Activated T-helper 1 cell treated with anti-CD3 and anti-CD28 coated beads, Interleukin-2, amount 50 U/mL, for 16 hours (primary cell): ENCODE measurements at places on chromosomes 3 and 15.

DNA sequence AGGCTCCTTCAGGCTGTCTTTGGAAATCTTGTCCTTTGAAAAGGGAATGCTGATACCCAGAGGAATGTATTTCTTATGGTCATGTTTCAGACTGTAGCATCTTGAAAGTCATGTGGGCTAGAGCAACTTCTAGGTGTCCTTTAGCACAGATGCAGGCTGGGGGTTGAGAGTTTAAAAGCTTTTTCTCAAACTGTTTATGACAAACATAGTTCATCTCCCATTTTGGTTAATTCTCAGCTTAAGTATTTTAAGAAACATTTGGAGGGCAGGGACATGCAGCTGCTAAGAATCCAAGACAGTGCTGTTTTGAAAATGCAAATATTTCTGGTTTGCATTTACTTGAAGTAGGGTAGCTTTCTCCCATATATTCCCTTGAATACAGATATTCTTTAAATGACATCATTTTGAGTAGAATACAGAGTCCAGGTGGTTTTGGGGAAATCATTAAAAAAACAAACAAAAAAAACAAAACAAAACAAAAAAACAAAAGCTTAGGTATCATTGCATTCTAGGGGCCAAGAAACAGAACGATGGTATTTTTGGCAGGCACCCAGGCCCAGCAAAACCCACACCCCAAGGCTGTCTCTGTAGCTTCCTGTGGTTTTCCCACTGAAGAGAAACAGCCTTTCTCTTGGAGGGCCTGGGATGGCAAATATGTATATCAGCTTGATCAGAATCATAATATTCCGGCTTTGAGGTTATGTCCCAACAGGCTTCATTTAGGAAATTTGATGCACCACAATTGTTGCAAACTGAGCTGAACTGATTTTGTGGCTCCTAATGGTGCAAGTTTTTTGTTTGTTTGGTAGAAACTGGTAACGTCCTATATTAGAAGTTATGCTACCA, 120.0 kb downstream of the ATG7 start:
- no peak for DNase-seq

DNA sequence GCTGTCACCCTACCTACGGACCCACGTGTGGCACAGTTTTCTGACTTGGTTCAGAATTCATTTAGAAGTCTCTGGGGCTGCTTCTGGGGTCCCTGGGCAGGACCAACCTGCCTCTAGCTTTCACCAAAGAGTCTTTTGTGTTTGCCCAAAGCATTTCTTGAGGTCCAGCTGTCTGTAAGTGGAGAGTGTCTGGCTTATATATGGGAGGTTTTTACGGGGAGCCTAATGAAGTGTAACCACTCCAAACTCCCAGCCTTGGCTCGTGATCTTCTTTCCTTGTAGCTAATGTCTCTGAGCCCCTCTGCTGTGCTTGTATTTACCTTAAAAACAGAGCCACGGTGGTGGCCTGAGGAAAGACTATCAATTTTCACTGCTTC, 109.0 kb upstream of the CTDSPL start:
- no peak for DNase-seq

- DNase-seq: no peak
Measured at GRCh38 chr15:79962178-79962577, 8.8 kb downstream of the BCL2A1 start.

DNA sequence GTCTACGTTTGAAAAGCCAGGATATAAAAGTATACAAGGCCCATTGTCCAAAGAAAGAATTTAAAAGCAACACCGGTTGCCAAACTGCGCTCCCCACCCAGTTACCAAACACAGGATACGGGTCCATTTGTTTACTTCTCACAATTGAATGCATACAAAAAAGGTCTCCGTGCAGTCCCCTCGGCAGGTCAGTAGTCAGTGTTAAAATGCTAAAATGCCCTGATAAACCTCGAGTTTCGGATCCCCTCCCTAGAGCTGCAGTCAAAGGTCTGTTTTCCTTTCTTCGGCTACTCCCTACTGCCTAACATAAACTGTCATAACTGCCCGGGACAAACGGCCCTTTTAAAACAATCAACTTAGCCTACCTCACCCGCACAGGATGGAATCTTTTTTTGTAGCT, 534.6 kb downstream of the FOXP1 start:
- DNase-seq: no peak

GRCh38 chr3:124034016-124034843, 42.3 kb upstream of the ROPN1 start:
- no peak for DNase-seq

- no peak for DNase-seq
Measured at GRCh38 chr3:197468167-197468566, 87.6 kb downstream of the BDH1 start.

- DNase-seq: no peak
Measured at GRCh38 chr3:165194511-165195240, 1.5 kb downstream of the SLITRK3 start.

GRCh38 chr3:66195347-66195783, 25.4 kb upstream of the SLC25A26 start:
- DNase-seq: no peak

DNA sequence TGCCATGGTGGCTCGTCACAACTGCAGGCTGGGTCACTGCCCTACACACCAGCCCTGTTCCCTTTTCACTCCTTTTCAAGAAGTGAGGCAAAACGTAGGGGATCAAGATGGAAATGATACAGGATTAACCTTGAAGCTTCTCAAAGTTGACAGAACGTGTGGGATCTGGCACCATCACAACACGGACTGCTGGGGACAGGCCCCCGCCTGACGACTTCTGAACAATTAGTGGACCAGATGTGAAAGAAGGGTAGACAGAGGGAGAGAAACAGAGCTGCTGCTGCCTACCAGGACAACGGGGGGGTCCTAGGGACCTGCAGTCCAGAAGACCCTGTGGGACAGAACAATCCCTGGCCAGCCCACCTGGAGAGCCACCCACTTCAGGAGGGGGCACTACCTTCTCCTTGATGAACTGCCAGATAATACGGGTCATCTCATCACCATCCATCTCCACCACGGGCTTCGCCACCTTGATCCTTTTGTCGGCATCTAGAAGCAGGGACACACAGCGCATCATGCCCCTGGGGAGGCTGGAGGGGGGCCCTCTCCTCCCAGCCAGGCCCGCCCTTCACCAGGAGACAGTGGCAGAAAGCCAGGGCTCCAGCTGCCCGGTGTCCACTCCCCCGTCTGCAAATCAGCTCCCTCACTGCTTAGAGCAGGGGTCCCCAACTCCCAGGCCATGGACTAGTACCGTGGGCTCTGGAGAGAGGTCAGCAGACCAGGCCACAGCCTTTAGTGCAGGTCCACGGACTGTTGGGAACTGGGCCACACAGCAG, 10.9 kb downstream of the IDH2 start:
- DNase-seq: no peak

DNA sequence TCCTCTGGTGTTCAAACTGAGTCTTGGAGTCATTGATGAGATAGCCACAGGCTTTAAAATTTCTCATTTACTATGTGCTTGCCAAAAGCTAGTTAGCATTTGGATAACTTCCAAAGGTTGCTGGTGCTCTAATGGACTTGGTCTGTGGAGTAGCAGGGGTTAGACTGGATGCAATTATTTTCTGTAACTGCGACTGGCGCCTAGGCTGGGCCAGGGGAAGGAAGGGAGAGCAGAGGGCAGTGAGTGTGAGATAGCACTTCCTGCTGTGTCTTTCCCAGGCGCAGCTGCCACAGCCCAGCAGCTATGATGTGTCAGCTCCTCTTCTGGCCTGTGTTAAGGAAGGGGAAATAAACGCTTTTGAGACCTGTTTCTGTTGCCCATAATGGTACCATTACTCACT, 98.6 kb downstream of the MYRIP start:
- no peak for DNase-seq

DNA sequence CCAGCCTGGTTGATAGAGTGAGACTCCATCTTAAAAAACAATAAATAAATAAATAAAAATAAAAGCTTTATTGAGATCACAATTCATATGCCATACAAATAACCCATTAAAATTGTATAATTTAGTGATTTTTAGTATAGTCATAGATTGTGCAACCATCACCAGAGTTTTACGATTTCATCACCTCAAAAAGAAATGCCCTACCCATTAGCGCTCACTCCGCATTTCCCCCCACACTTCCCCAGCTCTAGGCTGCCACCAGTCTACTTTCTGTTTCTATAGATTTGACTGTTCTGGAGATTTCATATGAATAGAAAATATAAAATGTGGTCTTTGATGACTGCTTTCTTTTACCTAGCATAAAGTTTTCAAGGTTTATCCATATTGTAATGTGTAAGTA, 57.0 kb downstream of the ARHGEF26 start:
- no peak for DNase-seq

GRCh38 chr15:32822739-32823138, 104.9 kb downstream of the GREM1 start:
- DNase-seq: no peak

DNA sequence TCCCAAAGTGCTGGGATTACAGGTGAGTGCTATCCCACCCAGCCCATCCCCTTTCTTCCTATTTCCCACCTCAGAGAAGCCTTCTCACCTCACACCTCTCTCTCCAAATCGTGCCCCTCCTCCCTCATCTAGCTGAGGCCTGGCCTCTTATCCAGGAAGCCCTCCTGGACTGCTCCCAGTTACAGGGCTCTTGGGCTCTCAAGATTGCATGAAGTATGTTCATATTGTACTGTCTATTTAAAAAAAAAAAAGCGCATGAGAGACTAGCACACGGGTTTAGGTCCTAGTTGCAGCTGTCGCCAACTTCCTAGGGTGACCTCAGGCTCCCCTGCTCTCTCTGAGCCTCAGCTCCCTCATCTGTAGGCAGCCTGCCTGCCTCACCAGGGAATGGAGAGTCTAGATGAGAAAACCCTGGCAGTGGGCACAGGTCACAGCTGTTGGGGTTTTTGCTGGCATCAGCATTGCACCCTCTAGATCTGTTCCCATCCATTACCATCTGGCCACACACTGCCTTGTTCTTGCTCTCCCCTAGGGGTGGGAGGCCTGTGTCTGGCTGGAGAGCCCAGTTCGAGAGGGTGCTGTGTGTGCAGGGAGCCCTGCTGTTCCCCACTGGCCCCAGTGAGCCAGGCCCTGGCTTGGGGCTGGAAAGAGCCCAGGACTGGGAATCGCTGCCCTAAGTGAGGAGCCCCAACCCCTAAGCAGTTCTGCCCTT, 24.2 kb upstream of the C15orf39 start:
- DNase-seq: no peak

DNA sequence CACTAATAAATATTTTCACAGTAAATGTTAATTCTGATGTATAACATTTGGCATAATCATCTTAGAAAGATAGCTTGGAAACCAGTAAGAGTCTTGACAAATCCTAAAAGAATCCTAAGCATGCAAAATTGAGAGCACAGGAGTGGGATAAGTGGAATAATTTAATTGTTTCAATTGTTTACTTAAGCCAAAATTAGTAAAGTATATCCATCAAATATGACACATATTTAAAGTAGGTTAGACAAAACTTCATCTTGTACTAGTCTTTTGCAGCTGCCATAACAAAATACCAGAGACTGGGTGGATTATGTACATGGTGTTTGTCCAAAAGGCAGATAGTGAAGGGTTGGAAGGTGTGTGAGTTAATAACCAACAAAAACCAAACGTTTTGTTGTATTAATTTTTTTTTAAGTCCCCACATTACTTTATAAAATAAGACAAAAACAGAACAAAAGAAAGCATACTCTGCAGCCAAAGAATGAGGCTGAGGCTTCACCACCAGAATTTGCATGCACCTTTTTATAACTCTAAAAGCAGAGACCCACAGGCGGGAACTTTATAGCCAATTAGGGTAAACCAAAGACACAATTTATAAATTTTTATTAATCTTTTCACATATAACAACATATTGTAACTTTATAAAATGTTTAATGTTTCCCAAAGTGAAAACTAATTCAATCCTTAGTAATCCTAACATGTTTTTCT, 41.9 kb upstream of the CD200R1L start:
- DNase-seq: no peak

GRCh38 chr15:63522225-63522578, 17.8 kb downstream of the USP3 start:
- DNase-seq: no peak

GRCh38 chr15:57111002-57111401, 192.6 kb downstream of the TCF12 start:
- no peak for DNase-seq

- DNase-seq: no peak
Measured at GRCh38 chr15:25247407-25248038, 191.3 kb downstream of the UBE3A start.

DNA sequence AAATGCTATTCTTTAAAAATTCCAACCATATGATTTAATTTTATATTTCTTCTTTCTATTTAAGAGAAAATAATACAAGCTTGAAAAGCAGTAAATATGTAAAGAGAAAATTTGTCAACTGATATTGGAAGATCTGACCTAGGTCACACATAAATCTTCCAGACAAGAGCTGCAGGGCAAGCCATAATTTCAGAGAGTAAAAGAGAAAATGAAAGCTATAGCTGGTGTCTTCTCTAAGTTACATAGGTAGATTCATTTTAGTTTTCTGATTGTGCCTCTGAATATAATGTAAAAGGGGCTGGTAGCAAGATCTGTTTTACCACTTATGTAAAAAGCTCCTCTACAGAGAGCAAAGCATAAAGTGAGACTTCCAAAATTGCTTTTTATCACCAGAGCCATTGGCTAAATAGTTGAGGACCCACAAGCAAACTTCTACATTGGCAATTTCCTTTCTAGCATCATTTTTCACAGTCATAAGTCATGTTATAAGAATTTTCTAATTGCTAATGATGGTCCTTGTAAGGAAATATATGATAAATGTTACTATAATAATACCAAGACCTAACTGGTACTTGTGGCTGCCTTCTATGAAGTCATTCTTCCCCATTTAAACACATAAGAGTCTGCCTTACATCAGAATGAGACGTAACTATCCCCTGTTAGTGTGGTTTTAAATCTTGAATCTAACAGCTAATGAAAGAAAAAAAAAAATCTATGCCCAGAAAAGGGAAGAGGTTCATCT, 80.8 kb upstream of the SKOR1 start:
- no peak for DNase-seq

- no peak for DNase-seq
Measured at GRCh38 chr15:62843311-62843710, 199.2 kb upstream of the TPM1 start.

DNA sequence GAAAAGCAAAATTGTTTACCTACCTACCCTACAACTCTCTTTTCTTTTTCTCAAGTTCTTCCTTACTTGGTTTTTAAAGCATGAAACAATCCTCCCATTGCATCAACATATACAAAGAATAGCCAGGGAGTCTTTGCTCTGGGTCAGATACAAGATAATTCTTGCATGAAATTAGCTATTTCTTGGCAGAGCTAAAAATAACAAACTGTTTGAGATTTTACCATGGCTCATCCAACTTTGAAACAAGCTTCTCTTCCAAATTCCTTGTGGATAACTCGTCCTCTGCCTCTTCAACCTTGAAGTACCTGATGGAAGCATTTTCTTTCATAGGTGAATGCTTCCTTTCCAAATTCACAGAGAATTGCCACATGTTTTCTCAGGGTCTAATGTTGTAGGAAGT, 9.2 kb upstream of the CBLB start:
- no peak for DNase-seq

GRCh38 chr3:54999159-54999558, 71.3 kb upstream of the LRTM1 start:
- DNase-seq: no peak
